Fibroblast of skin of left quadriceps (primary cell): ENCODE measurements at places on chromosomes 6 and 20.
A peak's percentile ranks its signal among the peaks of the same experiment; 100 is the strongest.

GRCh38 chr20:52226370-52226769, 34.8 kb upstream of the ZFP64 start:
- DNase-seq, result no peak

DNA sequence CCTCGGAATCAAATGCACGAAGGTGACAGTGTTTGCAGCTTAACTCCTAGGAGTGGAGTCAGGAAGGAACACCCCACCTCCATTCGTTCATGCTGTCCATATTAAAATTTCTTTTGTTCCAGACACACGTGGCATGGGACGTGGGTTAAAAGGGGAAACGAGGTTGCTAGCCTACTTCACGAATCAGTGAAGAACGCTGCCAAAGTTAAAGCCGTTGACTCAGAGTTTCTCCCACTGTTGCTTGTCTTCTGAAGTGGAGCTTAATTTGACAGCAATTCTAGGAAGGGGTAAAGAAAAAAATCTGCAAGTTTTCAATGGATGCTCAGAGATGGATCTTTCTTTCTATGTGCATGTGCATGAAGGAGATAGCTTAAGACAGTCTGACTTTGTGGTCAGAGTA, 499.1 kb downstream of the CD83 start:
- DNase-seq, result no peak

- DNase-seq, result no peak
Observed at GRCh38 chr20:2276015-2276414, 19.8 kb upstream of the TGM3 start.

- no peak for DNase-seq
Observed at GRCh38 chr20:3067139-3068014, 4.0 kb upstream of the OXT start.

- DNase-seq, result no peak
Observed at GRCh38 chr6:78594668-78595066, 272.7 kb upstream of the IRAK1BP1 start.

GRCh38 chr6:56804996-56805395, 149.9 kb upstream of the BEND6 start:
- no peak for DNase-seq

DNA sequence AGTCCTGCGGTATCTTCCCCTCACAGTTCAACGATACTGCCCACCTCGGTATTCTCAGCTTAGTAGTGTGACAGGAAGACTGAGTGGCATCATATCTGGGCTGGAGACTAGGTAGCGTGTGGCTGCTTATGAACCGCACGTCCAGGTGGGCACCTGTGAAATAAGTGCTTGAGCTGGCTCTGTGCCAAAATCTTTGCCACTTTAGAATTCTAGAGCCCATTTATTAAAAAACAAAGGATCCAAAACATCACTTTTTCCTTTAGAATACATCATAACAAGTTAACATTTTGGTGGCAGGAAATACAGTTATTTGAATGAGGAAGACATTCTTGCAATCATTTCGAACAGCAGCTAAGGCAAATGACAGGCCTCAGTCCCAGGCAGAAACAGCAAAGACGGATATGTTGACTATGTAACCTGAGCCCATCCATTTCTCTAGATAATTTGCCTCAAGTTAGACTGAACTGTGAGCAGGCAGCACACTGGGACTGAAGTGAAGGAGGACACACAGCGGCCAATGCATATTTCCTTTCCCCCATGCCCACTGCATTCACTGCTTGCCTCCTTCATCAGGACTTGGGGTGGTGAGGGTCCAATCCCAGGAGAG, 136.6 kb downstream of the GMDS start:
- DNase-seq, result no peak

DNA sequence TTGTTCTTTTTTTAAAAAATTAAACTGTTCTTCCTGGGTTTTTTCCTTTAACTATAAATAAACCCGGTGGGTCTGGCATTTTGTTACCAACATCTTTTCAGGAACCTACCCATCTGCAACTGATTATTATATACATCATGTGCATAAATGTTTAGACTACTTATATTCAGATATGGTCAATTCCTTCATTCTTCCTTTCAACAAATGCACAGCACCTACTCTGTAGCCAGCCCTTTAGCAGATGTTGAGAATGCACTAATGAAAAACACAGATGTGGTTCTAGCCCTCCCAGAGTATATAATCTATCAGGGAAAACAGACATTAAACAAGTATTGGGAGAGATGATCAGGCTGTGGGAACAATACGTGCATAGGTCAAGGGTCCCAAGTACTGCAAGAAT, 237.1 kb downstream of the UST start:
- DNase-seq, result peak; percentile 74

- DNase-seq, result peak; percentile 51
Observed at GRCh38 chr6:157380779-157381561, at the start of gene ZDHHC14. Gene ZDHHC14, plus strand, starts transcription at chr6:157381190.

DNA sequence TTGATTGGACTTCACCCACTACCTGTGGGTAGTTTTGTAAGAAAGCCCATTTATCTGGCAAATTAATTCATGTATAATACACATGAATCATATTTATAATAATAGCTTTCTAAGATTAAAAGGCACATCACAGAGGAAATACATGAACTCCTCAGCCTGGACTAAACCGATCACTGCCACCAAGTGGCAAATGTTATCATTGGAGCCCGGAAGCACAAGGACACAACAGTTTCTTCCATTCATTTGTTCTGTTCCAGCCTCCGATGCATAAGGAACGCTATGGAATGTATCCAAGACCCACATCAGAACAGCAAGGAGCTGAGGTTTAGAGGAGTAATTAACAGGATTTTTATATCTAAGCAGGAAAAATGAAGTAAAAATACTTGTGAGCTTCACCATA, 13.9 kb upstream of the IPCEF1 start:
- no peak for DNase-seq

DNA sequence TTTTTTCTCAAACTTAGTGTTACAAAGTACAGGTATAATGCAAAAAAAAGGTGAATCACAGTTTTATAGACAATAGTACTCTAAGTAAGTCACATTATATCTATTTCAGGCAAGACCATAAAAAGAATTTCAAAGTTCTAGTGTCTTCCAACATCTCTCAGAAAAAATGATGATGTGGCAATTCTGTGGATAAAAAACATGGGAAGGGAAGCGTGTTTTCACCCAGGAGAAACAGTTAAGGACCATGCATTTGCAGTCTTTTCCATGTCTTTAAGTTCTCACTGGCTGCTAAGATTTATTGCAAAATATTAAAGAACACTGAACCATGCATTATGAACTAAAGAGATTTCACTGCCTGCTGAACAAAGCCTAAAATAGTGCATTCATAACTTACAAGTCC, 1.8 kb downstream of the SSR1 start:
- no peak for DNase-seq

- DNase-seq, result no peak
Observed at GRCh38 chr6:154986787-154987235, 8.3 kb upstream of the TIAM2 start.

DNA sequence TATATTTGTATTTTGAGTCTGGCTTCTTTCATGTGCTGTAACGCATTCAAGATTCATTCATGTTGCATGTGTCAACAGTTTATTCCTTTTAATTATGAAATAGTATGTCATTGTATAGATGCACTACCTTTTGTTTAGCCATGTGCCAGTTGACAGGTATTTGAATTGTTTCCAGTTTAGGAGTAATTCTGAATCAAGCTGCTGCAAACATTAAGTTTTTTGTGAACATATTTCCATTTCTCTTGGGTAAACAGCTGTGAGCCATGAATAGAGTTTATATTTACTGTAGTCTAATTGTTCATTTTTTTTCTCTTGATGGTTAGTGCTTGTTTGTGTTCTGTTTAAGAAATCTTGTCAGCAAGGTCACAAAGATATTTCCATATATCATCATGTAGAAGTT, 142.4 kb upstream of the RIPOR2 start:
- DNase-seq, result no peak

GRCh38 chr6:25142506-25142905, 136.7 kb upstream of the CARMIL1 start:
- no peak for DNase-seq

DNA sequence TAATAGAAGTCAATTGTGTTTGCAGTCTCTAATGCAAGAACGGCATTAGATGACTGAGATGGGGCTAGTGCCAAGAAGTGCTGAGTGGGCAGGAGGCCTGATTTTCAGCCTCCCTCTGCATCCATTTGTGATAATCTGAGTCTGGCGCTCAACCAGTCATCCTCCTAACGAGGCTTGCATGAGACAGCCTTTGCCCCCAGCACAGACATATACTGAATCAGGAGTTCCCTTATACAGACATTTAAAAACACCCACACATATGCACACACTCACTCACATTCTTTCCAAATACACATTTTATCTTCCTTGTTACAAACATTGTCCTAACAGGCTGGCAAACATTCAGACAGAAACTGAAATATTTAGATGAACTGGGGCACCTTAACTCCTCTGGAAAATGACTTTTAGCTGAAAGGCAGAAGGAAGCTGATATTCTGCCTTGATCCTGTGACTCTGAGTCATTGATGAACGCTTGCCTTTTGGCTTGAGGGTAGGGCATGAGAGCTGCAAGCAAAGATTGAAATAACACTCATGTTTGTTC, 562.3 kb downstream of the DHX35 start:
- no peak for DNase-seq

- DNase-seq, result no peak
Observed at GRCh38 chr20:47314647-47315338, 41.7 kb downstream of the ZMYND8 start.

- no peak for DNase-seq
Observed at GRCh38 chr6:73560853-73561407, 40.1 kb upstream of the EEF1A1 start.

DNA sequence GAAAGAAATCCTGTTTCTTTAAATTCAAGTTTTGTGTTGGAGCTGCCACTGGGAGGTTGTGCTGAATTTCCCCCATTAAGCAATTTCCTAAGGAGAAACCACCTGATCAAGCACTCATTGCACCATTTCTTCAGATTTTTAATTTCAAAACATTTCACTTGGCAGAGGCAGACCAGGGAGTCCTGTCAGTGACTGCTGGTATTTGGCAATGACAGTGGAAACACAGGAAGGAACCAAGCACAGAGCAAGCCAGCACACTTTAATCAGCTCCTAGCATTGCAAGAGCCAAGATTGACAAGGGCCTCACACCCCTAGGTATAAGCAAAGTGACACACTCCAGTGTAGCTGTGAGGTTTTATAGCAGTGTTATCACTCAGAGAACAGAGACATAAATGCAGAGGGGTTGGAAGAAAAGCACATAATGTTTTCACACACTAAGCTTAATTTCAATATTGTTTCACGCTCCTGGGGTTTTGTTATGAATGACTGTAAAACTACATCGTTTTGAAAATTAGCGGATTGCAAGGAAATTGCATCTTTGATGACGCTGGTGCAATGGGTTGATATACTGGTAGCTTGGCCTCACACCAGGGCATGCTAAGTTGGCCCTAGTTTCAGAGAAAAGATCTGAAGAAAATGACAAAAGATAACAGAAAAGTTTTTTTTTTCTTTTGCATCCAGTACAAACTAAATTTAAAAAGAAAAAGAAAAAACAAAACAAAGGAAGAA, 768.4 kb downstream of the TFAP2A start:
- no peak for DNase-seq

- no peak for DNase-seq
Observed at GRCh38 chr20:16284385-16285100, 288.7 kb downstream of the KIF16B start.

GRCh38 chr6:166567813-166568212, 18.7 kb downstream of the RAMACL start:
- DNase-seq, result no peak

DNA sequence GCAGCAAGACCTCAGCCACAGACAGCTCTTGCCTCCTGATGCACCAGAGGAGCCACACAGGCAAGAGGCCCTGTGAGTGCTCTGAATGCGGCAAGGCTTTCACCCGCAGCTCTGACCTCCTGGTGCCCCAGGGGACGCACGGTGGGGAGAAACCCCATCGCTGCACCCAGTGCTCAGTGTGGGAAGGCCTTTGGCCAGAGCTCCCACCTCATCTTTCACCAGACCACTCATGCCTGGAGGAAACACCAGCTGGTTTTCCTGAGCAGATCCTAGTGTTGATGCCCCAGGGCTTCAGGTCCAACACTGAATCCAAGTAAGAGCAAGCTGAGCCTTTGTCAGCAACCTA, 37.0 kb upstream of the XRN2 start:
- DNase-seq, result no peak

DNA sequence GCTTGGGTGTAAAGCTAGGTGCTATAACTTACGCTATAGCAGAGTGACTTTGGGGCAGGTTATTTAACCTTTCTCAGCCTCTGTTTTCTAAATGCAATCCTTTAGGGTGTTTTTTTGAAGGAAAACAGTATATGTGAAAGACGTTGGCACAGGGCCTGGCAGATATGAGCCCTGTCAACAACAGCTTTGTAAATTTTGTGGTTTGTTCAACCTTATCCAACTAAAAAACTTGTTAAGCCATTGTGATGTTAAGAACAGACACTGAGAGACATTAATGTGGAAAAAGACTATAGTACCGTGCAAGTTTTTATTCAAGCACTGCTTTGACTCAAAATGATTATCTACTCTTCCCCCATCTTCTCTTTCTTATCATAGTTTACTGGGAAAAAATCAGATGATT, 8.2 kb downstream of the HECA start:
- no peak for DNase-seq

GRCh38 chr20:11012975-11013374, 339.2 kb upstream of the JAG1 start:
- DNase-seq, result peak; percentile 55

DNA sequence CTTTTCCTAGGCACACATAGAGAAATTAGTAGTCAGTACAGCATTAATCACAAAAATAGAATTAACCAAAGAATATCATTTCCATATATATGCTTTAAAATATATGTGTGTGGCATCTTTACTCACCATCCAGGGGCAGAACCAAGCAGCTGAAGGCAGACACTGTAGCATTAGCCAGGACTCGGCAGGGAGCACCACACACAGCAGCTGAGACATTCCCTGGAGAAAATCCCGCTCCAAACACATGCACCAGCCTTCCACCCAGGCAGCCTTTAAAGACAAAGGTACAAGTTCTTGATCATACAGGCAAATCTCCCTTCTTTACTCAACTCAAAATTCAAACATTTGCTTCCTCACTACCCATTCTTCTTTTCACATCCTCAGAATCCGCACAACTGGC, 64.7 kb downstream of the PKHD1 start:
- no peak for DNase-seq

DNA sequence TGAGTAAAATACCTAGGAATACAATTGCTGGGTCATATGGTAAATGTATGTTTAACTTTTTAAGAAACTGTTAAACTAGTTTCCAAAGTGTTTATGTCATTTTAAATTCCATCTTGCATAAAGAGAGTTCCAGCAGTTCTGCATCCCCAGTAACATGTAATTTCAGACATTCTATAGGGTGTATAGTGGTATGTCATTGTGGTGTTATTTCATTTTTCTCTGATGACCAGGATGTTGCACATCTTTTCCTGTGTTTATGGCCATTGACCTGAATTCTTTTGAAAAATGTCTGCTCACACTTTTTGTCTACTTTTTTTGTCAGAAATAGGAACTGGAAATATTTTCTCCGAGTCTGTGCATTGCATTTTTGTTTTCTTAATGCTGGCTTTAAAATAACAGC, 128.9 kb downstream of the TMEM200A start:
- DNase-seq, result peak; percentile 69

DNA sequence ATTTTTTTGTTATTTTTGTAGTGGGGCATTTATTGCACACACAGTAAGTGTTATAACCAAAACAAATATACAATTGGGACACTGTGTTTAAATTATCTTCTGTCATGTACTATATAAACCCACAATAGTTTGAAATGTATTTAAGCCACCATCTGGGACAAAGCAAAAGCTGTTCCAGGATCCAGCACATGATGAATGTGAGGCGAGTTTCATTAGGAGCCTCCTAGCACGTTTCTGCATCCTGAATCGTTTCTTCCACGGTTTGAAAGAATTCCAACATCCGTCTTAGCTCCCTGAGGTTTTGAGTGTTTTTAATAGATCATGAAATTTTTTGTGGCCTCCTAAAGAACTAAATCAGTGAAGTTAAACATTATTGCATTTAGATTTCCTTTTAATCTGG, 65.8 kb downstream of the EYA4 start:
- DNase-seq, result peak; percentile 5
